8988T (cell line): ENCODE measurements at places on chromosomes 11 and 22.
A peak's percentile ranks its signal among the peaks of the same experiment; 100 is the strongest.

DNA sequence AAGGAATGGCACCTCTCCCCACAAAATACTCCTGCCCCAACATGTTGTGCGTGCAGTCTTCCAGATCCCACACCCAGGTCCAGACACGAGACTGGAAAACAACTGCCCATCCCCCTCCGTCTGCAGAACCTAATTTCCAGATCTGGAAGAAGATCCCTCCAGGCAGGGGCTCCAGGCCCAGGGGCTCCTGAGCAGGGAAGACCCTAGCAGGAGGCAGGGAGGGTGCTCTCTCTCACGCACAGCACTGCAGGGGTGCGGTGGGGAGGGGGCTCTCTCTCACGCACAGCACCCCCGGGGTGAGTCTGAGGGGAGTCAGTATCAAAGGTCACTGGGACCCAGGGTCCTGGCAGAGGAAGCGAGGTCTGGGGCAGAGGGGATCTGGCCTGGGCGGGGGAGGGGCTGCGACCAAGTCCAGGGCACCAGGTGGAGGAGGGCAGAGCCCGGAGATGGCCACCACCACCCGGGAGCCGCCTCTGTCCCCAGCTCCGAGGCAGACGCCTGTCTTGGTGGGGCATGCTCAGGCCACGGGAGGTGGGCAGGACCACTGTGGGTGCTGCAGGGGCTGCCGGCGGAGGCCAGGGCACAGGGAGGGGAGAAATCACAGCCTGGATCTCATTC, 1.7 kb downstream of the MLC1 start:
- peak; percentile 4 for DNase-seq

- DNase-seq = no peak
Measured at GRCh38 chr11:20134991-20135736, 25.1 kb downstream of the DBX1 start.

GRCh38 chr11:42410251-42410955, 901.4 kb upstream of the API5 start:
- no peak for DNase-seq

- no peak for DNase-seq
Measured at GRCh38 chr22:39254122-39254521, 9.3 kb upstream of the PDGFB start.

DNA sequence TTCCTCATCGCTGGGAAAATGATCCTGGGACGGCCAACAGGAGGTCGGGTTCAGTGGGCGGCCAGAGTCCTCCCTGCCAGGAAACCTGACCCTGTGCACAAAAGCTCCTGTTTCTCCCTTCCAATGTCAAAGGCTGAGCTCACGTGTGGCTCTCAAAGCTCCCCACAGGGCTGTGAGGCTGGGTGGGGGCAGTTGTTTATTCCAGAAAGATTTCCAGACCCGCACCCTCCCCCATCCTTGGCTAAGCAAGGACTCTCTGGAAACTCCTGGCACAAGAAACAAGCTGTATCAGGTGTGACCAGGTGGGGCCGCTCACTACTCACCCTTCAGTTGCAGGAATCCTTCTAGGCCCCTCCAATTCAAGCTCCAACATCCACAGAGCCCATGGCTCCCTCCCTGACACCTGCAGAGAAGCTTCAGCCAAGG, 131.9 kb downstream of the SHANK2 start:
- peak; percentile 49 for DNase-seq

- no peak for DNase-seq
Measured at GRCh38 chr22:25546751-25547150, 17.7 kb upstream of the GRK3 start.

DNA sequence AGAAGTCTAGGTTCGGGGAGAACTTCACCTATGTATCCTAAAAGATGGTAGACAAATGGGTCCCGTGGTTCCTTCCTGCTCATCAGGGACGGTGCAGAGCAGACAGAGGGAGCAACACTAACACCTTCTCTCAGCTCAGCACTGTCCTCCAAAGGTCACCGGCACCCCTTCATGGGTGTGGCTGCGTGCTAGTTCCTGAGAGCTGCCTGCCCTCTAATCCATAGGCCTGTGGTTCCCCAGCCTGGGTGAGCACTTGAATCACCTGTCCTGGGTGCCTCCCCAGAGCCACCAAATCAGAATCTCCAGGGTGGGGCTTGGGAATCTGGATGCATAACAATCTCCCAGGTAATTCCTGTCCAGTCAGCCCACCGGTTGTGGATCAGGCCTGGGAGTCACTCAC, 113.9 kb upstream of the TMEM45B start:
- DNase-seq = no peak

- DNase-seq = no peak
Measured at GRCh38 chr11:46277313-46277621, 195 bp upstream of the CREB3L1 start.

DNA sequence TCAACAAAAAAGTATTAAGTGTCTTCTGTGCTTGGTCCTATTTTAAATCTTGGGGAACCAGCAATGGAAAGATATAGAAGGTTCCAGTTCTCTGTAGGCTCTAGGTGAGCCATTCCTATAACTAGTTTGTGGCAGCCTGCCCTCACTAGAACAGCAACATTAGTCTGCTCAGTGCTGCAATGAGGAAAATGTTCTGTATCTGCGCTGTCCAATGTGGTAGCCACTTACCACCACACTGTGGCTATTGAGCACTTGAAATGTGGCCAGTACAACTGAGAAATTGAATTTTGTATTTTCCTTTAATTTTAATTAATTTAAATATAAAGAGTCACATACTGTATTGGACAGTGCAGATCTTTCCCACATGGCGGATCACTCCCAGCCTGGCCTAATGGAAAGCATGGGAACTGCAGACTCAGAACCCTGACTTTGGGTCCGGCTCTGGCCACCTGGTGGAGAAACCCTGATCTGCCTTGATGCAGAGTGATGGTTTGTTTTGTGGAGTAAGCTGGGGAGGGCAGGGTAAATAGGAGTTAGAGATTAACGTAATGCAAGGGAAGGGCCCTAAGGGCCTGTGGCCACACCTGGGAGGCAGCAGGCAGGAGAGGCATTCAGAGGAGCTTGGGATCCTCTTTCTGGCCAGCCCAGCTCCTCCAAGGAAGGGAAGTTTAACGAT, 101.0 kb downstream of the ME3 start:
- DNase-seq = peak; percentile 44

- no peak for DNase-seq
Measured at GRCh38 chr11:132026746-132027145, 656.3 kb downstream of the NTM start.

GRCh38 chr11:113072237-113072858, 111.1 kb downstream of the NCAM1 start:
- DNase-seq = no peak

GRCh38 chr22:22552630-22553029, 6.4 kb downstream of the PRAME start:
- no peak for DNase-seq

GRCh38 chr22:44317123-44317444, 4.3 kb upstream of the SHISAL1 start:
- no peak for DNase-seq

DNA sequence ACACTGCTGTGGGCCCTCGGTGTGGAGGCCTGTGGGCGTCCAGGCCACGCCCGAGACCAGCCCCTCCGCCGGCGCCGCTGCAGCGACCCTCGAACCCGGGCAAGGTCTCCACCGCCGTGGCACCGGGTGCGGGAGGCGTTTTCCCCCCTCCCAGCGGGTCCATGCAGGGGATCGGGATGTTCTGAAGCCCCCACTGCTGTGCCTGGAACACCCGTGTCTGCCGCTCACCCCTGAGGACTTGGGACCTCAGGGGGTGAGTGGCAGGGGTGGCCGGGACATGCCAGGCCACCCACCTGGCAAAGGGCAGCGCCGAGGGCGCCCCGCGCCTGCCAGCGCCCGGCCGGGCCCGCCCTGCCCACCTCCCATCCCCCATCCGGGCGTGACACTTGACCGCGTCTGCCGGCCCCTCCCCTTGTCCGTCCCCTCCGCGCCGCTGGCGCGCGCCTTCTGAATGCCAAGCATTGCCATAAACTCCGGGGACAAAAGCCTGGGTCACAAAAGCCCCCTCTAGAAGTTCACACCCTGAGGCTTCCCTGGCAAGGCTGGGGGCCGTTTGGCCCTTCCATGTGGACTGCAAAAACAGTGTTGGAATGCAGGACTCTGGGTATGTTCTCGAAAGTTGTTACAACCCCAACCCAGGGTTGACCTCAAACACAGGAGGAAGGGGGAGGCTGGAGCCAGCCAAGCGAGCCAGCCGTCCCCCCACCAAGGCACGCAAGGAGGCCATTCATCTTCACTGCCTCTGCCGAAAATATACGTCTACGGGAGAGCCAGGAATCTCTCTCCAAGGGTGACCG, 819 bp upstream of the KCNQ1OT1 start:
- no peak for DNase-seq

GRCh38 chr11:7484645-7485044, 661 bp upstream of the OLFML1 start:
- no peak for DNase-seq

- no peak for DNase-seq
Measured at GRCh38 chr11:107041088-107041444, 22.8 kb upstream of the GUCY1A2 start.
